ENCODE measurements at places on chromosomes 6 and 20. TPM values are rescaled to one million over a fixed set of nuclear protein-coding genes. Genes with fewer than 3 reads are reported as not detected.

- DNase-seq, result no peak
These were observed 138.0 kb downstream of the MAP3K7 start for GRCh38 chr6:90448836-90449235.

Gene MROH8
- 1.9 TPM for total RNA-seq

Gene FIG4
- total RNA-seq, result 11.1 TPM

Gene TENT5A
- 19.1 TPM for total RNA-seq

Gene FAM209A
- total RNA-seq, result not detected

DNA sequence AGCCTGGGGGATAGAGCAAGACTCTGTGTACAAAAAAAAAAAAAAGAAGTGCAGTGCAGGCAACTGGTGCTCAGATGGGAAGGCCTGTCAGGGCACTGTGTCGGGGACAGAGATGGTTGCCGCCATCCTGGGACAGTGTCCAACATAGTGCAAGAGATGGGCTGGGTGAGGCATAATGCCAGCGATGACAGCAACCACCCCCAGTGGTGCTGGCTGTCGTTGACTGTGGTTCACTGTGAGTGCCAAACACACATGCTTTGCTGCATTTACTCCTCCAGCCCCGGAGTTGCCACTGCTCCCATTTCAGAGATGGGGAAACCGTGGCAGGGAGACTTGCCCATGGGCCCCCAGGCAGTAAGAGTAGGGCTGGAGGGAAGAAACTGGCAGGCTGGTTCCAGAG, 5.2 kb upstream of the C20orf203 start:
- no peak for DNase-seq

Gene SIRPB1
- not detected for total RNA-seq

Gene ULBP2
- total RNA-seq, result 0.95 TPM

Gene CYP39A1
- total RNA-seq, result 20.0 TPM

Gene WFDC2
- 37.7 TPM for total RNA-seq

- no peak for DNase-seq
These were observed 22.9 kb downstream of the ARHGAP18 start for GRCh38 chr6:129686941-129687627.

Gene TRIM40
- total RNA-seq, result not detected

DNA sequence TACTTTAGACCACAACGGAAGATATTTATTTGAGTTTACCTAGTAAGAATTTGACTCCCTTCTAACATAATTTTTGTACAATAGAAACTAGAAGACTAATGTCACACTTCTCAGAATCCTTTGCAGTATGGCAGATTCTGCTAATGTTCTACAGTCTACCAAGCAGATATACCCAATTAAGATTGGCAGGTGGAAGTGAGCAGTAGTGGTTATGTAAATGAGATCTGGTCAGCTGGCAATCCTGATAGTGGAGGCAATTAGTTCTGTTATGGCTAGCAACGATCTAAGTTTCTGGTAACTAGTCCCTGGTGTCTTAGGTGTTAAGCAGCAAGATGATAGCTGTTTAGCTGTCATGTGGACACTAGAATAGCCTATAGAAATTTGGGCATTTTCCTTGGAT, 101.0 kb downstream of the CENPW start:
- no peak for DNase-seq

DNA sequence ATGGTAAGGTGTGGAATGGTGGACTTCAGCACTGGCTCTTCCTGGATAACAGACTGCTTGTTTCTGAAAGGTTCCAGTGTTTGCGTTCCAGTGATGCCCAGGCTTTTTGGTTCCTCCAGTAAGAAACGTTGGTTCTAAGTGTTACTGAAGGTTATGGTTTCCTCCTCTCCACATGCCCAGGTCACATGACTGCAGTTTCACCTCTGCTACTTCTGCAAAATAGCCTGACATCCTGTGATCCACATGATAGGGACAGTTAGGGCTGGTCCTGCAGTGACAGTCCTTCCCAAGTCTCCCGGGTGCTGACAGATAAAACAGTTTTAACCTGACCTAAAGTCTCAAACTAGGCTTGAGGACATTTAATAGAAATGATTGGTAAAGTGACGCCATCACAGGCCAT, 132.2 kb upstream of the CST7 start:
- no peak for DNase-seq

Gene HSF2
- total RNA-seq, result 22.2 TPM

Gene ADTRP
- total RNA-seq, result 19.6 TPM

Gene PTPRT
- 1.1 TPM for total RNA-seq

- no peak for DNase-seq
These were observed 365.4 kb downstream of the PHF3 start for GRCh38 chr6:64000818-64001491.

Gene RAE1
- total RNA-seq, result 45.1 TPM

Gene JAG1
- total RNA-seq, result 367 TPM

GRCh38 chr20:43292222-43292621, 102.5 kb upstream of the PTPRT start:
- DNase-seq, result no peak

GRCh38 chr6:3259491-3259958, 778 bp downstream of the PSMG4 start:
- DNase-seq, result no peak

DNA sequence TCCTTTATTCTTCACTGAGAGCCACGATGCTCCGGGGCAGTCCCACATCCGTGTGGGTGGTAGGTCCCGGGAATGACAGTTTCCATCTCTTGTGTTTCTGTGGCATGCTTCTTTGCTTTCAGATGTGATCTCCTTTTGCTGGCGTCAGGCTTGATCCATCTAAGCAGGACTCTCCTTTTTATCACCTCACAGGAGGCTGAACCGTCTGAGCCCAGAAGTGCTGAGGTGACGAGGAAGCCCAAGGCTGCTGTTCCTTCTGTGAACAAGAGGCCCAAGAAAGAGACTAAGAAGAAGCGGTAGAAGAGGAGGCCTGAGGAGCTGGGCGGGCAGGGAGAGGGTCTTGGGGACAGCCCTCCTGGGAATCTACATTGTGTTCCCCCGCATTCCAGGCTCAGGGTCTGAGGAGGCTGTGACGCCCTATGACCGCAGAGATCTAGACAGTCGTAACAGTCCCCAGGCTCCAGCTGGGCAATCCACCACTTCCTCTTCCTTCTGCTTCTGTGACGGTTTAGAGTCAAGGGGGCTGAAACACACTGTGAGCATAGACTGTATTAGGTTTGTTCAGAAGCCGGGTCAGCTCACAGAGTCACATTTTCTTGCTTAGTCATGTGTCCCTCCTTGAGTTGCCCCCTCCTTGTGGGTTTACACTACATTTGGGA, 26.8 kb downstream of the MANBAL start:
- DNase-seq, result no peak

DNA sequence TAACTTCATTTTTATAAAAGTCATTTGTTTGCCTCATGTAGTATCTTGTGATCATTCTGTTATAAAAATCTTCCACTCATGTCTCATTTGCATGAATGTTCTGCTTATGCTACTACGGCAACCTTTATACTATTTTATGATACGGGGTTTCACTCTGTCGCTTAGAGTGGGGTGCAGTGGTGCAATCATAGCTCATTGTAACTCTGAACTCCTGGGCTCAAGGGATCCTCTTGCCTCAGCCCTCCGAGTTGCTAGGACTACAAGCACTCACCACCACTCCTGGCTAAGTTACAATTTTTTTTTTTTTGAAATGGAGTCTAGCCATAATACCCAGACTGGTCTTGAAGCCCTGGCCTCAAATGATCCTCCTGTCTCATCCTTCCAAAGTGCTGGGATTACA, 154.4 kb upstream of the PREP start:
- no peak for DNase-seq

DNA sequence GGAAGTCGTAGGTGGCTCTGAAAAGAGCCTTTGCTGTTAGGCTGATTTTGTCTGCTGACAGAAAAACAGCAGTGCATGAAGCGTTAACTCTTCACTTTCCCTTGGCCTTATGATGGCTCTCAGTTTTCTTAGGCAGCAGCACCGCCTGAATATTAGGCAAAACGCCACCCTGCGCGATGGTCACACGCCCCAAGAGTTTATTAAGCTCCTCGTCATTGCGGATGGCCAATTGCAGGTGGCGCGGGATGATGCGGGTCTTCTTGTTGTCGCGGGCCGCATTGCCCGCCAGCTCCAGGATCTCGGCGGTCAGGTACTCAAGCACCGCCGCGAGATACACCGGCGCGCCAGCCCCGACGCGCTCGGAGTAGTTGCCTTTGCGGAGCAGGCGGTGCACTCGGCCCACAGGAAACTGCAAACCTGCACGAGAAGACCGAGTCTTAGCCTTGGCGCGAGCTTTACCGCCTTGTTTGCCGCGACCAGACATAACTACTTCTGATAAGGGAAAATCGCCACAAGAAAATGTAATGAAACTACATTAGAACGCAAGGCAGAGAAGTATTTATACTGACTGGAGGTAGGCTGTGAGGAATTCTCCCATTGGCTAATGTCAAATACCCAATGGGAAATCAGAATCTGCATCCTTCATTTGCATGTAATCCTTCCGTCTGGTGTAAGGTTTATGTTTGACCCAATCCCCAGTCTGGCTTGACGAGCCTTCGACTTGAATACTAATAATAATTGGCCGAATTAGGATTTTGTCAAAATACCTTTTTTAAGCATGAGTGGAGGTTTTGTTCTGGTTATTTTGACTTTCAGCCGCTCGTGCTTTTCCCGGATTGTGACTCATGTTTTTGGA, 53.9 kb upstream of the HFE start:
- no peak for DNase-seq

GRCh38 chr20:14707865-14708596, 370.6 kb upstream of the FLRT3 start:
- no peak for DNase-seq

Gene CDH26
- 1.9 TPM for total RNA-seq

DNA sequence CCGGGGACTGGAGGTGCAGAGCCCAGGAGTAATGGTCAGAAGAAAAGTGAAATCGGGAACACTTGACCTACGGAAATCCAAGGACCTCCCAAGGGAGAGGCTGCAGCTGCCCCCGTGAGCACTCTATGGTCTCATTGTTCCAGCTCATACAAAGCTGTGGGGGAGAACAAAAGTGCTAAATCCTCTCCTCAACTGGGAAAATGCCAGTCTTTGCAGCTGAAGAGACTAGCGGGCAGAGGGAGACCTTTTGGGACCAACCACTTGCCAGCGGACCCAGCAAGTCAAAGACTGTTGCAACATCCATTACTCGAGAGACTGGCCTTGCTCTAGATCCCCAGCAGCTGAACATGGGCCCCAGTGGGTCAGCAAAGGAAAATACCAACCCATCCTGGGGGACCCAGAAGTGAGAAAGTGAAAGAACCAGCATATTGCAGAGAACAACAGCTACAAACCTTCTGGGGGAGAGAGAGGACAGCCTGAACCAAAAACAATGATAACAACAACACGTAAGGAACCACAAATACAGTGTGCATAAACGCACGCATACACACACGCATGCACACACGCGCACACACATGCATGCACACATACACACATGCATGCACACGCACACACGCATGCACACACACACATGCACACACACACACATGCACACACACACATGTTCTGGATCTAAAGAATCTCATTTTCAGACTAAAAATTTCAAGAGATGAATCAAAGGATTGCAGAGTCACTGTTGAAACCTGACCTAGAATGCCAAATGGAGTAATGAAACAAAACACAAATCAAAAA, 24.7 kb upstream of the ELMO2 start:
- DNase-seq, result no peak

Gene SLC26A8
- total RNA-seq, result not detected

DNA sequence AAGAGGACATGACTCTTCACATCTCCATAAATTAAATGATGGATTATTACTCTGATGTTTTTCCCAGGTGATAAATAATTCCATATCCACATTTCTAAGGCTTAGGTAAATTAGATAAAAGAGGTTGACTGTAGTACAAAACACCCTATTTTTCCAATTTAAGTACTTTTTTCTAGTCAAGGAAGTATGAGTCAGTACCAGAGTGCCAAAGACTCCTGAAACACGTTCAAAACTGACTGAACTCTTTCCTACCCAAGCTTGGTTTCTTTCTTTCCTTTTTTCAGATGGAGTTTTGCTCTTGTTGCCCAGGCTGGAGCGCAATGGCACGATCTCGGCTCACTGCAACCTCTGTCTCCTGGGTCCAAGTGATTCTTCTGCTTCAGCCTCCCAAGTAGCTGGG, 85.0 kb downstream of the DOK5 start:
- DNase-seq, result no peak

- no peak for DNase-seq
These were observed 14.7 kb upstream of the ZNF831 start for GRCh38 chr20:59148701-59149493.

DNA sequence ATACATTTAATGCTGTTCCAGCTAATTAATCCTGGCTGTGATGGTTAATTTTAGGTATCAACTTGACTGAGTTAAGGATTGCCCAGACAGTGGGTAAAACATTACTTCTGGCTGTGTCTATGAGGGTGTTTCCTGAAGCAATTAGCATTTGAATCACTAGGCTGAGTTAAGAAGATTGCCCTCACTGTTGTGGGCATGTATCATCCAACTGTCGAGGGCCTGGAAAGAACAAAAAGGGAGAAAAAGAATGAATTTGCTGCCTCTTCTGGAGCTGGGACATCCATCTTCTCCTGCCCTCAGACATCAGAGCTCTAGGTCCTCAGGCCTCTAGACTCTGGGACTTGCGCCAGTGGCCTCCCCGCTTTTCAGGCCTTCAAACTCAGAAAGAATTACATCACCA, 34.3 kb downstream of the SDHAF4 start:
- DNase-seq, result no peak

- no peak for DNase-seq
These were observed 534 bp upstream of the EFCAB8 start for GRCh38 chr20:32858189-32858588.

DNA sequence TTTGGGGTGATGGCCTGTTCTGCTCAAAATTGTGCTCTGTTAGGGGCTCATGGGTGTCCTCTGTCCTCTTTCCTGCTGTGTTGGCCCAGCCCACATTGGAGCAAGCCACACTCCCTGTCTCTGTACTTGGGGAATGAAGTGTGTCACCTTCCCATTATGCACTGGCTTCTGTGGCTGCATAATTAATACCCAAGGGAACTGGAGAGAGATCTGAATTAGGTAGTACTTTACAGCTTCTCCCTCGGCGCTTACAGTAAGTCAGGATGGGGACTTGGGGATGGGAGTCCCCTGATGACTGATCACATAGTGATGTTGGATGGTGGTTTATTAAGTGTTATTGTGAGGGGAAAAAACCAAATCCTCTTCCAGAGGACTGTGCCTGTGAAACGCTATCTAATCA, 116.6 kb downstream of the FOXO3 start:
- no peak for DNase-seq

- no peak for DNase-seq
These were observed 28.4 kb downstream of the TFEB start for GRCh38 chr6:41706876-41707564.
